ENCODE measurements at places on chromosomes 7 and 10. TPM values are rescaled to one million over a fixed set of nuclear protein-coding genes. Genes with fewer than 3 reads are reported as not detected.

GRCh38 chr7:133365917-133366316, 113.0 kb downstream of the EXOC4 start:
- peaks cover 4% of the 10 kb centered on the region for H3K4me1 ChIP-seq
- DNase-seq = no peak
- no peaks in the 10 kb centered on the region for H3K27me3 ChIP-seq
- peaks cover 17% of the 10 kb centered on the region for H3K36me3 ChIP-seq
- no peak overlapping the region for H3K27ac ChIP-seq

DNA sequence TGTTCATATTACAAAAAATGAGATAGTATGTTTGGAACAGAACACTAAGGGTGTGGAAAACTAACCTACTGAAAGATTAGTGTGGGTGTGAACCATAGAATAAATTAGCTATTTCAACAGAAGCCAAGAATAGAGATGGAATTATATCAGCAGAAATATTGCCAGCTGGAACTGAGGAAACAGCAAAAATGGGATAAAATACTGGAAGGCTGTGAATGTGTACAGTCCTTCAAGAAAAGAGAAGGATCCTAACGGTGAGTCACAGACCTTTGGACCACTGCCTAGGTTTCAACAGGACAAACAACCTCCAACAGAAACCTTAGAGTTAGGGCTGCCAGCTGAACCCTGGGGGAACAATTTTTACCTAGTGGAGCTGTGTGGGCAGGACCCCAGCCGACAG, 395.0 kb downstream of the ZWINT start:
- no peak for DNase-seq
- no peak overlapping the region for H3K27ac ChIP-seq
- H3K4me1 ChIP-seq = no peaks in the 10 kb centered on the region
- H3K27me3 ChIP-seq = no peaks in the 10 kb centered on the region
- no peaks in the 10 kb centered on the region for H3K36me3 ChIP-seq
- H3K4me3 ChIP-seq = no peak overlapping the region

- H3K4me1 ChIP-seq = peaks cover 8% of the 10 kb centered on the region
- peak; percentile 54 for DNase-seq
- H3K27me3 ChIP-seq = peaks cover 52% of the 10 kb centered on the region
These were observed 523 bp upstream of the CDH23 start for GRCh38 chr10:71396084-71396710.

Gene CRHR2
- not detected for total RNA-seq

DNA sequence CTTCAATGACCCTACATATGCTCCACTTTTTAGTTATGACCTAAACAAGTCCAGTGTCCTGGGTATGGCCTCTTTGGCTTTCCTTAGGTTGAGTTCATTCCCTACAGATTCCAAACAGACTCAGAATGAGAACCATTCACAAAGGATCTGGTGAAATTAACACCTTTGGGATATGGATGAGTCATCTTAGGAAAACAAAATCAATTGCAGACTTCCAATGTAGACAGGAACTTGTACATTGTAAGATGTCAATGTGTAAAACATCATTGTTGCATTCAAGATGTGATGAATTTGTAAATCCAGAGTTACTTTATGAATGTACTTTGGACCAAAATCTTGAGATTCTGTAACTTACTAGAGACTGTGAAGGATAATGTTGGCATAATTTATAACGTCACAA, 43.4 kb upstream of the HECTD2 start:
- no peak overlapping the region for H3K27ac ChIP-seq
- no peaks in the 10 kb centered on the region for H3K4me1 ChIP-seq
- H3K4me3 ChIP-seq = no peak overlapping the region
